Muscle of leg (tissue), 16 donors: ENCODE measurements at places on chromosomes 12 and 14. TPM values are rescaled to one million over a fixed set of nuclear protein-coding genes. Genes with fewer than 3 reads are reported as not detected.
A peak's percentile ranks its signal among the peaks of the same experiment; 100 is the strongest.

- DNase-seq = peak; percentile 25
Measured at GRCh38 chr14:93269341-93270068, 62.4 kb downstream of the UBR7 start.

DNA sequence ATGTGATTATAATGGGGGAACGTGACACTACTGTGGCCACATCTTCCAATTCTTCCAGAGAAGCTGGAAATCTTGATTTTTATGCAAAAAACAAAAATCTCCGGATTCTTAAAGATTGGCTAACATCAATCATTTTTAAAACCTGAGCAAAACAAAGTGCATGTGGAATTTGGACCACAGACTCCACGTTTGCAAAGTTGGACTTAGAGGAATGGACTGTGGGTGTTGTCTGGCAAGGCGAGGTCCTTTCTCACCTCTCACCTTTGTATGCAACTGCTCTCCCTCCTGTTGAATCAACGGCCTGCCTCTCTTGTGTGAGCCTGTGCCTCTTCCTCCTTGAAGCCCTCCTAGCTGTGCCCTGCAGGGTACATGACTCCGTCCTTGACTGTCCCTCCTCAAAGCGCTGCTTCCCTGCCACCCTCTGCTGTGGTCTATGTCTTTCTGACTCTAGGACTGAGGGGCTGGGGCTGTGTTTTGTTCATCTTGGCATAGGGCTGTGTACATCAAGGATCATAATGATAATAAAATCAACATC is 122.4 kb downstream of the PHETA1 start:
- DNase-seq = no peak

- no peak for DNase-seq
Measured at GRCh38 chr12:74193191-74193590, 344.4 kb upstream of the ATXN7L3B start.

The RIMBP2 gene
- 1.5 TPM for polyA plus RNA-seq
